GM13977 (cell line): ENCODE measurements at places on chromosomes 7 and 10.
A peak's percentile ranks its signal among the peaks of the same experiment; 100 is the strongest.

GRCh38 chr10:128318913-128319312, 192.7 kb upstream of the MKI67 start:
- DNase-seq = no peak

DNA sequence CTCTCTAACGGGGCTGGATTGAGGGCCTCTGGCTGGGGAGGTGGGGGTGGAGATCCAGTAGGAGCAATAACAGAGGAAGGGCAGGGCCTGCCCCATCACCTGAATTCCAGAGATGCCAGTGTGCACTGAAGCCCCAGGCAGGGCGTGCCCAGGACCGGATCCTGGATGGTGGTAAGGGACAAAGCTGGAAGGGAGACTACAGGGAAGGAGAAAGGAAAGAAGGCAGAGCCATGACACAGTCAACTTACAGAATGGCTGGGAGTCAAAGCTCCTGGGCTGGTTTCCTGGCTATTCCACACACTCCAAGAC, 666 bp downstream of the TMEM139 start:
- no peak for DNase-seq

- no peak for DNase-seq
Measured at GRCh38 chr10:73763343-73763742, 18.5 kb upstream of the CHCHD1 start.

DNA sequence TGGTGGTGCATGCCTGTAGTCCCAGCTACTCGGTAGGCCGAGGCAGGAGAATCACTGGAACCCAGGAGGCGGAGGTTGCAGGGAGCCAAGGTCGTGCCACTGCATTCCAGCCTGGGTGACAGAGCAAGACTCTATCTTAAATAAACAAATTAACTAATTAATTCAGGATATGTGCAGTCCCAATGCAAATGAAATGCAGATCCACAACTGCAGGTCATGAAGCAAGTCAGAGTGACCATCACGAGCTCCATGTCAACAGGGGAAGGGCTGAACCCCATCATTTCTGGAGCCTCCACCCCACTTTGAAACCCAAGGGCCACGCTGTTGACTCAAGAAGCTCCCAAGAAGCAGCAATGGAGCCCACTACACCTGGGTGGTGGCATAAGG, 115.4 kb downstream of the LARP4B start:
- DNase-seq = no peak

DNA sequence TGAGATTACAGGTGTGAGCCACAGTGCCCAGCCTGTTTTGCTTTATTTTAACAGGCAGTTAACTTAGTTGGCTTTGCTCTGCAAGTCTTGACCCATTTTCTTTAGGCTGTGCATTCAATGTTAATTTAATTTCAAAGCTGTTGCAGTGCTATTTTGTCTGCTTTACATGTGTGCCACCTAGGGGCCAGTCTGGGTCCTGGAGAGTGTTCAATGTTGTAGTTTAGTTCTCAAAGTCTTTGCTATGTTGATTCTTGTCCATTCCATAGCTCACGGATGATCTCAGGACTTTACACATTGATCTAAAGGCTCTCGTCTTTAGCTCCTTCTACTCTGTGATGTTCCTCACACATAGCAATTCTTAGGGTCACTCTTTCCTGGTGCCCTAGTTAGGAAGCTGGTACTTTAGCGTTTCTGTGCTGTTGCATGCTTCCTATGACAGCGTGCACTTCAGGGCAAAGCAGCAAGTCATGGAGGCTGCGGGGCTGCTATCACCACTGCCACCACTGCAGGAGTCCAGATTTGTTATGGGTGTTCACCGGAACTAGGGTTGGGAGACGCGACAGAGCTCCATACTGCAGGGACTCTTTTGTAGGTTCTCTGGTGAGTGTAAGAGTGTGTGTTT, 16.4 kb upstream of the ABCA13 start:
- no peak for DNase-seq

- DNase-seq = no peak
Measured at GRCh38 chr10:120727001-120727400, 124.2 kb upstream of the WDR11 start.

DNA sequence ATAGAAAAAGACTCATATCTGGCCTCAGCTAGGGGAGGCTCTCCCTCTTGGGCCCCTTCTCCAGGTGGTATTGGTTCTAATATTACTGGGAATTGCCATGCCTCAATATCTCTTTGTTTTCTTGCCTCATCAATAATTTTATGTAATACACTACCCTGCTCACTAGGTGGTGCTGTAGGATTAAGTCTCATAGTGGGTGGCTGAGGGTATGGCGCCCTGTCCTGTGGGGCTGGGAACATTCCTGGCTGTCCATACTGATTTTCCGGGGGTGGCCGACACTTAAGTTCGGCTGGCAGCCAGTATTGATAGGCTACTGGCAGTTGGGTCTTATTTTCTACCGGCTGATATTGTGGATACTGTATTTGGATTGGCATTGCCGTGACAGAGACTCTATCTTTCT, 9.0 kb upstream of the TAS2R3 start:
- DNase-seq = no peak

GRCh38 chr10:70459774-70460490, 18.5 kb upstream of the NODAL start:
- DNase-seq = no peak

- DNase-seq = no peak
Measured at GRCh38 chr10:113965077-113965476, 78.6 kb upstream of the ADRB1 start.

DNA sequence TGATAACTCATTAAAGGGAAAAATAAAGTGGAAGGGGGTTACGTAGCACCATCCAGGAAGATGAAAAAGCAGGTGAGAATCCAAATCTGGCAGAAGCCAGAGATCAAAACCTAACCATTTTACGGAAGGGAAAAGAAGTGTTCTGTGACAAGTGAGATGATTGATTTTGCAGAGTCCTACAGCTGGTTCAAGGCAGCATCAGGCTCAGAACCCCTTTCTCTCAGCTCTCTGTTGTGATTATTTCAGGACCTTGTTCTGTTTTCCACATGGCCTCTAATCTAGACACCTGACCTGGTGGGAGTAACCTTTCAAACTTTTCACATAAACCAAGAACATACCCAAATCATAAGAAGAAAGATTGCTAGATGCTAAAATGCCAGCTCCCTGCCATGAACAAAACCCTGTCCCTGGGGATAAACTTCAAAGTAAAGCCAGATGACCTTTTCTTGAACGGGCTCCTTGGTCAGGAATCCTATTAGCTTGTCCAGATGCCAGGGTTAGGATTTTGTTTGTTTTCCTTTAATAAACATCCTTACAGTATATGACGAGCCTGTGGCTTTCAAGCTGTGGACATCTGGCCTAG, 5.9 kb downstream of the DUSP5 start:
- DNase-seq = no peak

DNA sequence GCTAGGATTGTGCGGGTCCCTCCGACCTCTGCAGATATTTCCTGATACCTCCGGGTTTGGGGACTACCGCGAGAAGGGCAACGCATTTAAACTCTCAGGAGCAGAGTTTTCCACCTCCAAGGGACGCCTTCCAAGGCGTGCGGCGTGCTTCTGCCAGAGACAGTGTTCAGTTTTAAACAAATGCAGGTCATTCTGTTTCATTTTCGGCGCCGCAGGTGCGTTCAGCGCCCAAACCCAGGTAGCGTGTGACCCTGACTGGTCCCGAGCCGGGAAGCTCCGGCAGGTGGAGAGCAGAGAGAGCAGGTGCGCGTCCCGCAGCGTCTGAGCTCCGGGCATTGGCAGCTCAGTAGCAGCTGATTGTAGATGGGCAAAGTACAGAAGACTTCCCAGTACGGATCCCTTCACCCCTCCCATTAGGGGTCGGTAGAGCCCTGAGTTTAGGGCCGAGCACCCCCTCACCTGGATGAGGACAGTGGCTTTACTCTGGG, 1.4 kb upstream of the CYP26A1 start:
- peak; percentile 50 for DNase-seq

GRCh38 chr10:46285300-46285699, 1.5 kb upstream of the ANTXRL start:
- peak; percentile 42 for DNase-seq

GRCh38 chr7:28163949-28164348, 16.6 kb downstream of the JAZF1 start:
- no peak for DNase-seq
